LHCN-M2 (cell line): ENCODE measurements at places on chromosomes 5 and 9. TPM values are rescaled to one million over a fixed set of nuclear protein-coding genes. Genes with fewer than 3 reads are reported as not detected.

DNA sequence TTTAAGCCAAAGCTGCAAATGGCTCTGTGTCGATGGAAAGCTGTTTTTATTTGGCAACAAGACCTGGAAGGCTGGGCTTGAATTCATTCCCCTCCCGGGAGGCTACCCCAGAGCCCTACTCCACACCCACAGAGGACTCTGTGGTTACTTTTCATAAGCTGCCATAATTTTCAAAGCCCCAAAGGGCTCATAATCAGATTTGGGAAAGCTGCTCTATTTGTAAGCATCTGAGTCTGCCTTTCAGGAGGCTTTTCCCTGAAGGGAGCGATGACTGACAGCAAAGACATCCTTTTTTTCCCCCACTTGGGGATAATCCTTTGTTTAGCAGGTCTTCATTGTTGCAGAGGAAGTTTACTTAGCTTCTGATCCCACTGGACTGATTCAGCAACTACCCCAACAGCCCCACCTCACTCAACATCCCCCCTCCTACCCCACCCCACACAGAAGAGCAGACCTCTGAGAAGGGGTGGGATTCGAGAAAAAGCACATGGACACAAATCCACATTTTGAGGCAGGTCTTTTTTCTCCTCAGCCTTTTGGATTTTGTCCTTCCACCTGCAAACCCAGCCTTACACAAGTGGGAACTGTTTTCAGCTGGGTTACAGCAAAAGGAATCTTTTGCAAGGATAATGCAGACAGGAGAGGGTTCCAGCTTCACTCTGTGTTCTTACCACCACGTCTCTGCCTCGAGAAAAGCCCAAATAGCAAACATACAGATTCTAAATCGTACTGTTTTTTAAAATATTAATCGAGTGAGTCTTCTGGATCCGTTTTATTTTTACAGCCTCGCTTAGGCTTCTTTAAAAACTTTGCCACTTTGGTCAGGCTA lies 244.4 kb upstream of the TUT7 start:
- DNase-seq: peak; percentile 55

DNA sequence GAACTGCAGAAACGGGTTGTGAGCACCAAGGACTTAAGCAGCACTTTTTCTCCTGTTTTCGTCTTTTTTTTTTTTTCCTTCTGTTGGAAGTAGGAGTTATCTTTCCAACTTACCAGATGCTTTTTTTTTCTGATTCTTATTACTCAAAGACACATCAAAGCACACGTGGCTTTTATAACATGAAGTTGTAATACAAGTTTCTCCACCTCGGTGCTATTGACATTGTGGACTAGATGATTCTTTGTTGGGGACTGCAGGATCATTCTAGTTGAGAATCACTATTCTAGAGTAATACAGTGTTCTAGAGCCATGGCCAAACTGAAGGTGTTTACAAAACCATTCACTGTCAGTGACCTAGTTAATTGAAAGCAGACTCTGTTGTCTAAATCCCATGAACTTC lies 51.5 kb downstream of the MYO10 start:
- DNase-seq: no peak

- DNase-seq: no peak
These were observed 73.9 kb downstream of the ADAMTS2 start for GRCh38 chr5:179271428-179271734.

DNA sequence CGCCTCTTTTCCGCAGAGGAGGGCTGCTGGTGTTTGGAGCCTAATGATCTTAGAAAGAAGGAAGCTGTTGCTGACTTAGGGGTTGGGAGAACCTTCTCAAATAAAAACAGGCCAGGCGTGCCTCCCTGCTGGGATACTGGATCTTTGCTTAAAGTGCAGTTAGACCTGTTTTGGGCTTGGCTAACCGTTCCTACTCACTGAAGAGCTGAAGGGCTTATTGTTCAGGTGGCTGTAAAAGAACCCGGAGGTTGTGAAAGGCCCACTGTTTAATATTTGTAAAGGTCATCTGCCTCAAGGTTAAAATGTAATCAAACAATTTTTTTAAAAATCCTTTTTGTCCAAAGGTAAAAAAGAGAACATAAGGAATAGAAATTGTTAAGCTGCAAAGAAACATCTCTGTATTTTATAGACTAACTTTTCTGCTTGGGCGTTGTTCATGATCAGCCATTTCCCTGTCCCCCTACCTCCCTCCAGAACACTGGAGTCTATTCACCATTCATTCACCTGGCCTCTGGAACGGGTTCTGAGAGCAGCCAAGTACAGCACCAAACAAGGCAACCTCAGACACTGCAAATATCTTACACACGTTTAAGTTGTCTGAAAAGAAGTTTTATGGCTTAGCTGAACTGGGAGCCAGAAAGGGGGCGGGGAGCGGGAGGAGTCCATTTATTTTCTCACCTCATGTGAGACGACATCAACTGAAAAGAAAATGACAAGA lies 18.6 kb upstream of the MTMR12 start:
- no peak for DNase-seq

- DNase-seq: no peak
These were observed 63.8 kb downstream of the LRRC70 start for GRCh38 chr5:62642468-62642867.

DNA sequence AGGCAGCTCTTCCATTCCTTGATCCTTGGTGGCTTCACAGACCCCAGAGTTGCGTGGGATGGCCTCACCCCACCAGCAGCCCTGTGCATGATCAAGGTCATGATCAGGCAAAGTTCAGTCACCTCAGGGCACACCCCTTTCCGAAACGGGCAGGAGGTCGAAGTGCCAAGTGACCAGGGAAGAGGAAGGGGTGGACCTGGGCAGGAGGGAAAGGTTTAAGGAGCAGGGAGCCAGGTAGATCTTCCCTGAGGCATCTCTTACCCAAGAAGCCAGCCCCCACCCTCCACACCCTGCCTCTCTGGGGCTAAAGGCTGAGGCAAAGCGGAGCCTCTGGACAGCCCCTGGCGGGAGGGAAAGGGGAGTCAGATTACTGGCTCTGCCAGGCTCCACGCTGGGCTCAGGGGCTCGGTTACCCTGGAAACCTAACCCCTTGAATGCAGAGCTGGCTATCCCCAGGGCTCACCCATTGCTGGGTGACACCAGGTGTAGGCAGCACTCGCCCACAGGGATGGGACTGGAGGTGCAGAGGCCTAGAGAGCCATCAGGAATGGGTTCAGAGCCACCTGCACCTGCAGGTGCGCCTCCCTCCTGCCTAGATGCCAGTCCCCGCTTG lies 3.6 kb downstream of the MGAT4B start:
- DNase-seq: no peak

DNA sequence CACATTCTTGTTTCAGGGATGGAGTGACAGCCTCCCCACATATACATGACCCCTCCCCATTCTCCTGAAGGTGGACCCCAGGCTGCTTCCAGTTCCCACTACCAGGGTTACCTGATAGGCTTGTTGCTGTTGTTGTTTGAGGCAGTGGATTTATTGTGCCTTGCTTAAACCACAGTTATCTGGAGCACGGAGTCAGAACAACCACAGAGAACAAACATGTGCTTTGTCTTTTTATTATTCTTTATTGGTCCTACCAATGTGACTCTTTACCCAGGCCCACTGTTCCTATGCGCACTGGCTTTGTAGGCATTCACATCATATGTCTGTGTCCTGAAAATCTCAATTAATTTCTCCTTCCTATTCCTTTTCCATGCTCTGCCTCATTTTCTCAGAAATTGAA lies 41.2 kb upstream of the IPPK start:
- peak; percentile 11 for DNase-seq

- no peak for DNase-seq
These were observed 284.2 kb downstream of the NSG2 start for GRCh38 chr5:174329738-174330137.

DNA sequence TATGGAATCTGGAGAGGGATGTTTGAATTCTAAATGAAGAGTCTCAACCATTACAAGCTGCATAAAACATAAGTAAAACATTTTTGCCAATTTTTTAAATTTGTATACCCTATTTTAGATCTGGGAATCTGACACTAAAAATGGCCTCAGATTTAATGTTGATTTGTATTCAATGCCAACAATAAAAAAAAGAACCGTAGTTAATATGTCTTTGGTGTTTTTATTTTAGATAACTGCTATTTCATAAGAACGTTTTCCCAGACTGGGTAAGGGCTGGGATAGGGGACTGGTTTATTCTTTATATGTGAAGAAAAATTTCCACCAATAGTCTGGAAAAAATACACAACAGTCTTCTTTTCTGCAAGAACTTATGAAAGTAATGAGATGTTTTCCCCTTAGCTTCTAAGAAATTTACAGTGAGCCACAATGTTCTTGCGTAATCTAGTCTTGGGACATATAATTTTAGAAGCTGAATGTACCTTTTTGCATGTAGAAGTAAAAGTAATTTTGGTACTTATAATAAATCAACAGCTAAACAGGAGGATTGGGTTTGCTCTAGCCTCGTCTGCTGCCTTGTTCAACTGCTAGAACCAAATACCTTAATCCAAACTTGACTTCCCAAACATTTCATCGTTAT lies 244.6 kb upstream of the EFNA5 start:
- peak; percentile 13 for DNase-seq

FAM151B gene
- 3.0 and 3.1 TPM in 2 replicates for total RNA-seq

CRHBP gene
- 0.13 TPM in 1 of 2 replicates, not detected in the other for total RNA-seq

C5orf58 gene
- not detected in 2 replicates for total RNA-seq

ERCC6L2 gene
- 61.1 and 61.8 TPM in 2 replicates for total RNA-seq

PCDHB7 gene
- total RNA-seq: 2.0 and 3.4 TPM in 2 replicates
